HT1080 (cell line): ENCODE measurements at places on chromosomes 12 and 14. TPM values are rescaled to one million over a fixed set of nuclear protein-coding genes. Genes with fewer than 3 reads are reported as not detected.

The MYO1H gene
- total RNA-seq: not detected in 2 replicates

The AHSA1 gene
- 414 and 428 TPM in 2 replicates for total RNA-seq

The LRP1-AS gene
- not detected in 2 replicates for total RNA-seq

The HELB gene
- 1.1 and 1.4 TPM in 2 replicates for total RNA-seq

The NANOG gene
- not detected in 2 replicates for total RNA-seq

The REP15 gene
- 3.5 and 4.0 TPM in 2 replicates for total RNA-seq

The LRRK2 gene
- total RNA-seq: 0.66 and 0.90 TPM in 2 replicates

The DENR gene
- 55.3 and 56.4 TPM in 2 replicates for total RNA-seq

The KIF21A gene
- total RNA-seq: 13.2 and 18.1 TPM in 2 replicates

The NR4A1 gene
- 0.88 and 1.2 TPM in 2 replicates for total RNA-seq

The GRIN2B gene
- total RNA-seq: not detected in 2 replicates

The DDN gene
- total RNA-seq: 0.24 and 0.50 TPM in 2 replicates

The KRT78 gene
- total RNA-seq: 0.13 TPM in 1 of 2 replicates, not detected in the other

The PCNX1 gene
- 27.7 and 28.4 TPM in 2 replicates for total RNA-seq

The B4GALNT1 gene
- 23.6 and 34.1 TPM in 2 replicates for total RNA-seq

The MYF5 gene
- not detected in 2 replicates for total RNA-seq

The GLT8D2 gene
- 3.1 and 4.7 TPM in 2 replicates for total RNA-seq

The RTL1 gene
- 0.07 and 0.16 TPM in 2 replicates for total RNA-seq

The SLC6A13 gene
- 0.20 TPM in 1 of 2 replicates, not detected in the other for total RNA-seq

GRCh38 chr14:55707365-55707804, 127.4 kb downstream of the KTN1 start:
- DNase-seq: peak; percentile 44

- no peak for DNase-seq
Observed at GRCh38 chr12:131599190-131600159, 111.4 kb upstream of the SFSWAP start.

DNA sequence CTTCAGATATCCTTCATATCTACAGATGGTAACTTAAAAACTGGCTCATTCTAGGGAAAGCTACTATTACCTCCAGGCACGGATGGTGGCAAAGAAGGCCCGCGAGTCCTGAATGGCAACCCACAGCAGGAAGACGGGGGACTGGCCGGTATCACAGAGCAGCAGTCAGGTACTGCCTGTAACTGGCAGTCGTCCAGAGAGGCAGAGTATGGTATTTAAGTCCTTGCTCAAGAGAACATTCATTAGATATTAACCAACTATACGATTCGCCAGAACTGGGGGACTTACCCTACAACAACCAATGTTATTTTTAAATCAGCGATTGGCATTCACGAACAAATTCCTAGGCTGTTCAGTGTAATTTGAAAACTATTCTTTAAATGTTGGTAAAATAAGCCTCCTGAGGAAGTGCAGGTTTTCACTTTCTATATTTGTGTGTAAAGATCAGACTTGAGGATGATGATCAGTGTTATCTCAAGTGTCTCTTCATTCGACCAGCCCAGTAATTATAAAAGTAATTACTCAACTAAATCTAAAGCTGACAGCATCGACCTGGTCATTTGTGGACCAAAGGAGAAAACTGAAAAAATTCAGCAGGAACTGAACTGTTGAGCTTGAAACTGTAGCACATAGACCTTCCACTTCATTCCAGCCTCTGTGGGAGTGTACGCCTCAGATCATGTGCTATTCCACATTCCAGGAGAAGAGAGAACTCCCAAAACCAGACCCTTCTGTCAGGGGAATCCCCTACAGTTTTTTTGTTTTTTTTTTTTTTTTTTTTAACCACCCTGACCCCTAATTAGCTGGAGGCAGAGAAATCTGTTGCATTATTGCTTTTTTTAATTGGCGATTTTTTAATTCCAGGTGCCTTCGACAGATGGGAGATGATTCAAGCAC, 75.6 kb downstream of the ESR2 start:
- no peak for DNase-seq

GRCh38 chr12:53738406-53739213, 11.4 kb upstream of the CALCOCO1 start:
- DNase-seq: no peak

- DNase-seq: peak; percentile 83
Observed at GRCh38 chr14:91177073-91178034, 63.5 kb downstream of the DGLUCY start.

- DNase-seq: peak; percentile 20
Observed at GRCh38 chr14:48665077-48665784, 920.9 kb downstream of the RPS29 start.

DNA sequence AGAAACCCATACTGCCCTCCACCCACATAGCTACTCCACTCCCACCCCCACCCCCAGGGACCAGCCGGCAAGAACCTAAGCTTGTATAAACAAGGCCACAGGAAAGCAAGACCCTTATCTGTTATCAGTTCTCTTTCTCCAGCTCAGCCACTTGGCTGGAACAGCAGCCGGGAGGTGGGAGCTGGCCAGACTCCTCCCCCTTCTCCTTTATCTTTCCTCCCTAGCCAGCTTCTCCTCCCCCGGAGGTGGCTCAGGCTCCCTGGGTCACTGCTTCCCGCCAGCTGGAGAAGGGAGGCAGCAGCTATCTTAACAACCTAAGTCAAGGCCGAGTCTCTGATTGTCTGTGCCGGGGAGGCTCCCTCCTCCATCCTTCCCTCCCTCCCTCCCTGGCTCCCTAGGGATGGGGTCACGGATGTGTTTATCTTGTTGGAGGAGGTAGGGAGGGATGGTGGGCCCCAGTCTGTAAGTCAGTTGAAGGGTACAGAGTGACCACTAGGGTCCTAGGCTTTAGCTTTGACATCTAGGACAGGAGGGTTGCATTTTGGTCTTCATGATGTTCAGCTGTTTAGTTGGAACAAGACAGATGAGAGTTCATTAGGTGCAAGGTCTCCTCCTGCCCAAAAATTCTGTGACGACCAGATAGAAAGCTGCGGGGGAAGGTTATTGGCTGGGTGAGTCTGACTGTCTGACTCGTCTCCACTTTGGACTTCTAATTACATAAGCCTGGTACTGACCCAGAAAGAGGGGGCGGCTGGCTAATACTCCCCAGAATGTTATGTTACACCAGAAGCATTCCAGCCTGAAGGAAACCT, 29.7 kb downstream of the ZFP36L1 start:
- DNase-seq: no peak

- no peak for DNase-seq
Observed at GRCh38 chr12:110733089-110733715, 9.5 kb downstream of the PPP1CC start.

DNA sequence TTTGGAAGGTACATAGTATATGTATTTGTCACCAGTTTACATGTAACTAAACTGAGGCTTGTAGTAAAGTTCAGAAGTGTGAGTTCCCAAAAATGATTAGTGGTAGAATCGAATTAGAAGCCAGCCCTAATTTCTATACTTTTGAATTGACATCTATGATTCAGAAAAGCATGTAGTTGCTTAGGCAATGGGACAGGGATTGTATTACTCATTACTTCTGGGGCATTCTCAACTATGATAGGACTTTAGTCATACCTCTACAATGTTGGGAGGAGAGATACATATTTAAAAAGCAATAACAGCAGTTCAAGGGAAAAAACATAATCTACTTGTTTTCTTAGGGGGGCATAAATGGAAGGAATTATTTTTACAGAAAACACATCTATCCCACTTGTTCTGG, 277.9 kb upstream of the E2F7 start:
- peak; percentile 42 for DNase-seq

DNA sequence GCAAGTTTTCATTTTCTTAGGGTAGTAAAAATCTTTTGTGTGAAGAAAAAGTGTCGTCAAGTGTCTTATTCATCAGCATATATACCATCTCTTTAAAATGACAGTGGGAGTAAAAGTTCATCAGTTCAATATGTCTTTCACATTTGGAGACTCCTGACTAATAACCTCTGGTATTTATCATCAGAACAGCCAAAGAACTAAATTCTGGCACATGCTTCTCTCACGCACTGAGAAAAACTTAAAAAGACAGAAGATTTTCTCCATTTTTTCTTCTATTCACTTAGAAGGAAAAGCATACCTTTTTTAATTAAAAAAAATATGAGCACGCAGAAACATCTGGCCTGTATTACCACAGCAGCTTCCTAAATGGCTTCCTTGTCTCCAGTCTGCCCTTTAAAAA, 265.7 kb downstream of the AKAP6 start:
- no peak for DNase-seq

DNA sequence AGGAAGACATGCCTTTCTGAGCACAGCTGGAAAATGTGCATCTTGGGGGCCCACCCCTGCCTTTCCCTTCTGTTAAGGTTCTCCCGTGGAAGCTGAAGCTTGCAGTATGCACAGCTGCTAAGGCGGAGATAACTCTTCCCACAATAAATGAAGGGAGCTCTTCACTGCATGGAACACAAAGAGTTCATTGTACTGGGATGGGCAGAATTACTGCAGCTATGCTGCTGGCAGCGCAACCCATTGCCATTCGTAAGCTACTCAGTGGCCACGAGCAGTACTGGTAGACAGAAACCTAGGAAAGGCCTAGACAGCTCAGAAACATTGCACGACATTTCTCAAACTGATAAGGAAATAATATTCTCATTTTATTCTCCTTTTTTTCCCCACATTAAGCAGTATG, 310.2 kb downstream of the MDGA2 start:
- no peak for DNase-seq

GRCh38 chr14:59739794-59740193, 130.8 kb downstream of the RTN1 start:
- peak; percentile 38 for DNase-seq

- peak; percentile 48 for DNase-seq
Observed at GRCh38 chr12:96196781-96197180, 2.6 kb downstream of the ELK3 start.

- no peak for DNase-seq
Observed at GRCh38 chr14:23421594-23421993, 13.5 kb upstream of the MYH6 start.

- no peak for DNase-seq
Observed at GRCh38 chr12:76270657-76271358, 77.4 kb downstream of the BBS10 start.

- DNase-seq: no peak
Observed at GRCh38 chr14:86596024-86596423, 1066.1 kb downstream of the FLRT2 start.

GRCh38 chr14:65927931-65928356, 515.4 kb downstream of the FUT8 start:
- DNase-seq: peak; percentile 9

GRCh38 chr12:128055567-128055966, 211.4 kb upstream of the TMEM132C start:
- no peak for DNase-seq

GRCh38 chr12:72272731-72273498, 745 bp downstream of the TRHDE start:
- DNase-seq: no peak

- no peak for DNase-seq
Observed at GRCh38 chr12:32505067-32505945, 105.9 kb downstream of the FGD4 start.

- peak; percentile 3 for DNase-seq
Observed at GRCh38 chr12:4450551-4451112, 5.0 kb upstream of the FGF6 start.

DNA sequence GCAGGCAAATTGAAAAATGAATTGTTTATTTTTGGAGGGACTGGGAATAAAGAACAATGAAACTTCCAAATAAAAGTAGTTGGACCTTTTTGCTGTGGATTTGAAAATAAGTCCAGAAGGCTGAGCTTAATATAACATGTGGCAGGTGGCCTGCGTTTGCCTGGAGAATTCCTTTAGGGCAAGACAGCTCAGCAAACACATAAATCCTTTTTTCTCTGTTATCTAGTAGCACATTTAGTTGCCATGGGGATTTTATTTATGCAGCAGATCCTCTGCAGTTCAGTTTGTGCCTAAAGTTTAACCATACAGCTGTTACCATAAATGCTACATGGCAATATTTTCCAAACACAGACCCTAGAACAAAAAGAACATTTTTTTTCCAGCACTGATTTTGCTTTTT, 180.0 kb downstream of the NPAS3 start:
- no peak for DNase-seq

- DNase-seq: peak; percentile 84
Observed at GRCh38 chr14:60723907-60724618, at the start of gene SIX4. SIX4 (minus strand) TSS chr14:60724351; CDS start chr14:60724074, 277 bp downstream.

DNA sequence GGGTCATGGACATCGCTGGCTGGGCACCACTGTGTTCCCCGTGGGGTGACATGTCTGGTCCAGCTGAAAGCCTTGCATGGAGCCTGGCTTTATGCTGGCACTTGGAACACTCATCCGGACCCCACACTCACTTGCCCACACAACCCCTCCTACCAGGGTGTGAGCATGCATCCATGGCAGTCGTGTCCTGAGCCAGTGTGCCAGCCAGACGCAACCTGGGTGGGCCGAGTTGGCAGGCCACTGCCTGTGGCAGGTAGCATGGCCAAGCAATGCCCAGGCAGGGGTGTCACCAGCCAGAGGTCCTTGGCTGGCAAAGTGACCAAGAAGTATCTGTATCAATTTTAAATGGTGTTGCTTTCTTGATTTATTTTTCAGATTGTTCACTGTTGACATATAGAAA, 141.7 kb downstream of the CCDC59 start:
- no peak for DNase-seq
